ENCODE measurements at places on chromosomes 2 and 18.

- DNase-seq: no peak
These were observed 9.3 kb downstream of the SP140 start for GRCh38 chr2:230234845-230235244.

DNA sequence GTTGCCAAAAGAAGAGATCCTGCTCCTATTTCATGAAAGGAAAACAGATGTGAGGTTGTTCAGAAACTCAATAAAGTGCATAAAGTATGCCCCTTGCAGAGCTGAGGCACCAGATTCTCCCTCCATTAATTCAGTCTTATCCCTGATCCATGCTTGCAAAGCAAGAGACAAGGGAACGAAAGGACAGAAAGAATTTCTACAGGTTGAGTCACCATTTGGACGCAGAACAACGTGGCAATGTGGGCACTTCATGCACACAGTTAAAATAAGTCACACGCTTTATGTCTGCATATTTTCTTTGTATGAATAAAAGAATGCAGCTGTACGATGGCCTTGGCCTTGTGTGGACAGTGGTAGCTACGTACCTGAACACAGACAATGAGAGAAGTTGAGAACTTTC, 321.7 kb upstream of the REV1 start:
- no peak for DNase-seq

GRCh38 chr2:60216452-60216995, 336.9 kb downstream of the BCL11A start:
- no peak for DNase-seq

- peak; percentile 37 for DNase-seq
These were observed 26.4 kb upstream of the CD207 start for GRCh38 chr2:70861777-70862625.

- DNase-seq: no peak
These were observed 69.0 kb upstream of the ZCCHC2 start for GRCh38 chr18:62453864-62454263.

- DNase-seq: no peak
These were observed 14.1 kb downstream of the TLK1 start for GRCh38 chr2:171146633-171147032.

DNA sequence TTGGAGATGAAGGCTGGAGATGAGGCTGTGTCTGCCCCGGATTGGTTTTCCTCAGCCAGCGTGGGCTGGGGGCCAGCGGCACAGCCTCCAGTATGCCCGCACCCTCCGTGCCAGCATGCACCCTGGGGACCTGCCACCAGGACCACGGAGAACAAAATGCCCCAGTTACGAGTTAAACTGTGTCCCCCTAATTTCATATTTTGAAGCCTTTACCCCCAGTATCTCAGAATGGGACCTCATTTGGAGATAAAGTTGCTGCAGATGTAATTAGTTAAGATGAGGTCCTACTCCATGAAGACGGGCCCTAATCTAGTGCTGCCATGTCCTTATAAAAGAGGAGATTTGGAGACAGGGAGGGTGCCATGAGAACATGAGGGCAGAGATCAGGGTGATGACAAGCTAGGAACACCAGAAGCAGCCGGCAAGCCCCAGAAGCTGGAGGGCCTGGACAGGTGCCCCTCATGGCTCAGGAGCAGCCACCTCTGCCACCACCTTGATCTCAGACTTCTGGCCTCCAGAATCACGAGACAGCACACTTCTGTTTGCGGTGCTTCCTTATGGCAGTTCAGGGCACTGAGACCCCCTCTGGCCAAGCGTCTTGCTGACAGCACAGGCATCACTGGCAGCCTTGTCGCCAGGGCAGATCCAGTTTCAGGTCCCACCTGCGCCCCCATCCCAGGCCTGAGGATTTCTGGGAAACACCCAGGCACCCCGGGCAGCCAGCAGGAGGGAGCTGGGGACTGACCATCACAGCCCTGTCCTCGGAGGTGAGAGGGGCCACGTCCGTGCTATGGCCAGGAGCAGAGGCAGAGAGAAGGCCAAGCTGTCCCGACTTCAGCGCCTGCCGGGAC, 29.4 kb downstream of the KIF1A start:
- DNase-seq: no peak

GRCh38 chr2:56685205-56685604, 501.4 kb downstream of the CCDC85A start:
- no peak for DNase-seq

GRCh38 chr2:37300146-37300545, 24.5 kb downstream of the PRKD3 start:
- no peak for DNase-seq

DNA sequence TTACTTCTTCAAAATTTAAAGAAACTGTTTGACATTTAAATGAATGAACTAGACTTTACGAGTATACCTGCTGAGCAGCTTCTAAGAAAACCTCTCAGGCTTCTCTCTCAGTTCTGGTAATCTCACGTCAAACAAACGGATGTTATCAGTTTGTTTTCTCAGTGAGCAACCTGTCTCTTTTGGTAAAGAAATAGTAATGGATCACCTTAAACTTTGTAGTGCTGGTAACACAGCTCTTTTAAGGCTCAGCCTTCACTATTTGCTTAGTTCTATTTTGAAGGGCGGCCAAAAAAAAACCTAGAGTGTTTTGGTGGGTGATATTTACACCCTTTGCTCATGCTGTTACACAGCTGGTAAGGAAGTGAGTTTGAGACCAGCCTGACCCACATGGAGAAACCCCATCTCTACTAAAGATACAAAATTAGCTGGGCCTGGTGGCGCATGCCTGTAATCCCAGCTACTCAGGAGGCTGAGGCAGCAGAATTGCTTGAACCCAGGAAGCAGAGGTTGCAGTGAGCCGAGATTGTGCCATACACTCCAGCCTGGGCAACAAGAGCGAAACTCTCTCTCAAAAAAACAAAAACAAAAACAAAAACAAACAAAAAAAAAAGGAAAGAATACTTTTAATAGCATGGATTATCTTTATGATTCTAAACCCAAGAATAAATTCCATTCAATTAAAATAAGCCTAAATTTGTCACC, 15.9 kb downstream of the FN1 start:
- DNase-seq: no peak

- no peak for DNase-seq
These were observed 412.2 kb downstream of the SPAG16 start for GRCh38 chr2:213696442-213696841.

DNA sequence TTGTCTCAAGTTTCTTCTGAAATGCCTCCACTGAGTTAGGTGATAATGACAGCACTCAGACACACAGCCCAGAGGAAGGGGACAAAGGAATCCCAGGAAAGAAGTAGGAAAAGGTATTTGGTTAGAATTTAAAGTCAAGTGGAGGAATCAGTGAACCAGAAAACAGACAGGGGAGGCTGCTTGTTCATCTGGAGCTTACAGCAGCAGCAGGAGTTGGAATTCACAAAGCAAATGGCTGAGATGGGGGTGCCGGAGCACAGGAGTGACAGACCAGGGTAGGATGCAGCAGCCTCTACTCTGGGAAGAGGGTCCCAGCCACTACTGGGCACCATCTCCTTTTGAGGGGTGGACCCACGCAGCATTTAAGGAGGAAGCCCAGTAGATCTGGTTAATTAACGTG, 104.8 kb downstream of the ST6GAL2 start:
- DNase-seq: no peak

- no peak for DNase-seq
These were observed 325.4 kb downstream of the ZNF804A start for GRCh38 chr2:184923751-184924150.

- no peak for DNase-seq
These were observed 134.0 kb downstream of the DTNA start for GRCh38 chr18:34844072-34844471.

DNA sequence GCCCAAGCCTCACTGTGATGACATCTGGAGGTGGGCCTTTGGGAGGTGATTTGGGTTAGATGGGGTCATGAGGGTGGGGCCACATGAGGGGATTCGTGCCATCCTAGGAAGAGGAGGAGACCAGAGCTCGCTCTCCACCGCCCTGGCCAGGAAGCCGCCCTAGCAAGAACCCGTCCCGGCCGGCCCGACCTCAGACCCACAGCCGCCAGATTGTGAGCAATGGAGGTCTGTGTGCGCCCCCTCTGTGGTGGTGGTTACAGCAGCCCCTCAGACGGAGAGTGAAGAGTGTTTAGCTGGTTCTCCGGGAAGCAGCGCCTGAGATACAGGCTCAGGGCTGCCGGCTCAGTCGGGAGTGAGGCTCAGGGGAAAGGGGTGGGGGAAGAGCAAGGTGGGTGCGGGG, 83.3 kb downstream of the RTP5 start:
- no peak for DNase-seq

DNA sequence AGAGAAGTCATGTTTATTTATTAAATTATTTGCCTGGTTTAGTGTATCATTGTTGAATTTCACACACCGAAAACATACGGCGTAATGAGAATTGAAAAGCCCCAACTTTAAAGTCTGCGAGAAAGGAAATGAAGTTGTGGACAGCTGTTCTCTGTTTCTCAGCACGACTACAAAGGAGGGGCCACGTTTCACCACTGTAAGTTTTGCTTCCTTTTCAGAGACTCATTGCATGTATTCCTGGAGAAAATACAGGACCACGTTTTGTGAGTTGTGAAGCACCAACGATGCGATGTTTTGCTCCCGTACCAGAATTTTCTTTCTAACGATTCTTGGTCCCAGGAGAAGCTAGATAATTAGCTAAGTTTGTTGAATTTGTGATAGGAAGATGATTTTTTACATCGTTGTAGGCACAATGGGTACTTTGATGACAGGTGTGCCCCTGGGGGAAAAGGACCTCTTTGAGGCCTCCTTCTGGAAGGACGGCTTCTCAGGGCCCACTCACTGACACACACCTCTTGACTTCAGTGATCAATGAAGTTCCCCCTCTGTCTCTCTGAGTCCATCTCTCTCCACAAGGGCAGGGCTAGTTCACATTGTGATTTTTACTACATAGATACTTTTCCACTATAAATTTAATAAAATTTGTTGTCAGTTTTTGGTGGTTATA, 23.7 kb upstream of the ACKR3 start:
- DNase-seq: no peak

DNA sequence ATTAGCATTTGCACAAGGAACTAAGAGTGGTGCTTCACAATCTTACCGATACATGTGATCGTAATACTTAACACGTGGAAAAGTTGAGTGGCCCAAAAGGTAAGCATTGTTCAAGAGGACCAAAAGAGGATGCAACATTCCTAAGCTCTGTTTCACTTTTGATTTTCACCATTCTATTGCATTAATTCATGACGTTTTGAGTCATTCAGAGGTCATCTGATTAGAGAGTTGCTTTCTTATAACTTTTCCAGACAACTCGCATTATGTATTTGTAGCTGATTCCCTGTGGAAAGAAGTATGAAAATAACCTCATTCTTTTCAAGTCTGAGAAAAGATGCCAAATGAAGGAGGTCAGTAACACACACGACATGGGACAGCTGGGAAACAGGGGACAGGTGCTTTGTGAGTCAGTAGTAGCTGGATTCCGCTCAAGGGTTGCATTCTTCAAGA, 344.4 kb downstream of the RND3 start:
- no peak for DNase-seq

- DNase-seq: no peak
These were observed 147.1 kb downstream of the CABLES1 start for GRCh38 chr18:23282437-23282781.

DNA sequence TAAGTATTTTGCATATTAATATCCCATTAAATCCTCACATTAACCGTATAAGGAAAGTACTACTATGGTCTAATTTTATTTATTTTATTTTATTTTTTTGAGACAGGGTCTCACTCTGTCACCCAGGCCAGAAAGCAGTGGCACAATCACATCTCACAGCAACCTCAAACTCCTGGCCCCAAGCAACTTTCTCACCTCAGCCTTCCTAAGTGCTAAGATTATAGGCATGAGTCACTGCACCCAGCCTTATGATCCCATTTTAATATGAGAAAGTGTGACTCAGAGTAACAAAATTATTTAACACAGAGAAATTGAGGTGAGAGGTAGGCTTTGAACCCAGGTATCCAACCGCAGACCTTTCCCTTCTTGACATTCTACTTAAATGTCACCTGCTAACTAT, 330.0 kb upstream of the POU3F3 start:
- DNase-seq: no peak

- no peak for DNase-seq
These were observed 265.0 kb downstream of the KCNJ3 start for GRCh38 chr2:154963511-154963910.

GRCh38 chr18:72692086-72692485, 147.9 kb upstream of the CBLN2 start:
- DNase-seq: no peak

DNA sequence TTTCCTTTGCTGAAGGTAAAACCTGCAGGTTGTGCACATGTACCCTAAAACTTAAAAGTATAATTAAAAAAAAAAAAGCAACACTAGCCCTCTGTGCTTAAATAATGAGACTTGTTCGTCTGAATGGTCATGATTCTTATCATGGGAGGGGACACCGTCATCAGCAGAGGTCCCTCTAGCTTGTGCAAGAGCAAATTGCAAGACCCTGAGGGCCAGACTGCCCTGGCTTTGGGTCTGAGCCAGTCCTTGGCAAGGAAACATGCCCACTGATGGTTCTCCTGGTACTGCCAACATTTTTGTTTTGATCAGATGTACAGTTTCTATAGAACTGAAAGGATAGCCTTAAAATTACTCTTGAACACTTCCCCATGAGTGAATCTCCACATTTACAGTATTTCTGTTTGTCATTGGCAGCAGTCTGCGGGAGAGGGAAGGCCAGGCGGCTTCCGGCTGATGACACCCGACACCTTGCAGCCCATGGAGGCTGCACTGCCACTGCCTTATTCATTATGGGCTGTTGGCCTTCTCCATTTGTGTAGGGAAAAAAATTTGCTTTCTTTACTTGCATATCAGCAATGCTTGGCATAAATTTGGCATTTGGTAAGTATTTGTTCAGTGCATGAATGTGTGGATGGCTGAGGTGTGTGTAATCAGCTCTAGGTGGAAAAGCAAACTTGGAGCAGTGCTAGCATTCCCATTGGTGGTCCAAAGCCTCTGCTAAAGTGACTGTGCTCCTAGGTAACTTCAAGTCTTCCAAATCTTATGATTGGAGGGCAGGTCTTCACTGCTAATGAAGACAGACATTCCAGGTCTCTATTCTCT, 161.6 kb upstream of the ALKAL2 start:
- no peak for DNase-seq

DNA sequence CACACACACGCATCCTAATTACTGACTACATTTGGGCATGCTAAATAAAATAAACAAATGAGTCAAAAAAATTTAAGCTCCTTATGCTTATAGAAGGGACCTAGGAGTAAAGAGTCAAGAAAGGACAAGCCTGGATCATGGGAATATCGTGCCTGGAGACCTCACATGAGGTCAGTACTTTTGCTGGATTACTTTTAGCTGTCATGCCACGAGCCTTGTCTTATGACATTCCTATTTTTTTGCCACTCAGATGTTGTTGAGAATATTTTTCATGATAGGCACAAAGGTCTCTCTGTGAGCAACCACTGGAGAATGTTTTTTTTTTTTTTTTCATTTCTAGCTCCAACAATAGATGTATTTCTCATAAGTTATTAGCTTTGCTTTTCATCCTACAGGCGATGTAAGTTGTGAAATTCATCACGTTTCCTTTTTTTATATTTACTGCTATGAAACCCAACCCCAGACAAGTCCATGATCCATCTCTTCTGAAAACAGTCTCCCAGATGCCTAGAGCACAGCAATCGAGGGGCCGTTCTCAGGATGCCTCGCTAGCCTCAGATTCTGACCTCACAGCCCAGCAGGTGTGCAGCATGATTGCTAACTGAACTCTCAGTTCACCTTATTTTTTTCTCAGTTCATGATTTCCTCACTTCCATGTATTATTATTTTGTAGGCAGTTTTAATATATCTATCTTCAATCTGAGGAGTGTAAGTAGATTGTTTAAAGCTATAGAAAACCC, 464.5 kb downstream of the IRS1 start:
- DNase-seq: no peak
